ENCODE measurements at places on chromosomes 5 and 9.

- DNase-seq, result no peak
Observed at GRCh38 chr5:92962752-92963151, 618.3 kb downstream of the NR2F1-AS1 start.

DNA sequence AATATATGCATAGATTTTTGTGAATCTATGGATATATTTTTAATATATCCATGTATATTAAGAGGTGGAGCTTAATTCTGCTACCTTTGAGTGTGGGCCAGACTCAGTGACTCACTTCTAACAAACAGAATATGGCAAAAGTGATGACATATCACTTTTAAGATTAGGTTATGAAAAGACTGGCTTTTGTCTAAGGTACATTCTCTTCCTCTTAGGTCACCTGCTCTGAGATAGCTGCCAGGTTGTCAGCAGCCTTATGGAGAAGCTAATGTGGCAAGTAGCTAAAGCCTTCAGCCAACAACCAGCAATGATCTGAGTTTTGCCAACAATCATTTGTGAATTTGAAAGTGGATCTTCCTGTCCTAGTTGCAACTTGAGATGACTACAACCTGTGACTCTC is 83.8 kb downstream of the ANKRD31 start:
- no peak for DNase-seq

DNA sequence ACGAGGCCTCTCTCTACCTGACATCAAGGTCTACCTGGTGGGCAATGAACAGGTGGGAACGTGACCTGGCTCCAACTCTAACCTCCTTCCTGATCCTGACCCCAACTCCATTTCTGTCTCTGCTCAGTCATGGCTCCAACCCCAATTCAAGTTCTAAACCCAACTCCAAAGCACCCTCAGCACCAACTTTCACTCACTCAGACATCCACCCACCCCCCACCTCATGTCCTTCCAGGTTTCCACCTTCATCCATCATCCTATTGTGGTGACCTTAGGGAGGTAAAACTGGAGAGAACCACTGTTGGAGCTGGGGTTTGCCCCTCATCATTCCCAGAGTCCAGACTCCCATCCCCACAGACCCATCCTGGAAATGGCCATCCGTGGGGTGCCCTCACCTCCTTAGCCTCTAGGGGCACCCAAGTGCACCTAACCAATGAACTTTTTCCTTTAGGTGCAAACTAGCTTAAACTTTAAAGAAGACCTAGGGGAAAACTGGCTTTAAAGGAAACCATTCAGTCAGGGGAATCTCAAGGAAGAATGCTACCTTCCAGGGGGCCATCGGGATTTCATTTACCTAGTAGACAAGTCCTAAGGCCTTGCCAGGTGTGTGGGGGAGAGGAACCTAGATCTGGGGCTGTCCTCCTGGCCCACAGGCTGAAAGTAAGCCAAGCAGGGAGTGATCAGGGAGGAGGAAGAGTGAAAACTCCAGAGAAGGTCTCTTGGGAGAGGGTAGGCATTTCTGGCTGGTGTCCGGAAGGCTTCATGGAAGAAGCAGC is 11.3 kb downstream of the RGS14 start:
- no peak for DNase-seq

- DNase-seq, result no peak
Observed at GRCh38 chr5:147162740-147163139, 72.1 kb upstream of the STK32A start.

DNA sequence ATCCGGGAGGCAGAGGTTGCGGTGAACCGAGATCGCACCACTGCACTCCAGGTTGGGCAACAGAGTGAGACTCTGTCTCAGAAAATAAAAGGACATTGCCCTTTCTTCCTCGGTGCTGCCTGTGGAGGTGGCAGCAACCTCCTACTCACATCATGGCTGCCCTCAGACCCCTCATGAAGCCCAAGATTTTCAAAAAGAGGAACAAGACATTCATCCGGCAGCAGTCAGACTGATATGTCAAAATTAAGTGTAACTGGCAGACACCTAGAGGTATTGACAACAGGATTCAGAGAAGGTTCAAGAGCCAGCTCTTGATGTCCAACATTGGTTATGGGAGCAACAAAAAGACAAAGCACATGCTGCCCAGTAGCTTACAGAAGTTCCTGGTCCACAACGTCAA is 12.6 kb upstream of the PAX5 start:
- no peak for DNase-seq

- no peak for DNase-seq
Observed at GRCh38 chr5:14861123-14861765, 10.3 kb downstream of the ANKH start.

GRCh38 chr9:85202596-85202995 is 533.1 kb downstream of the NTRK2 start:
- no peak for DNase-seq

DNA sequence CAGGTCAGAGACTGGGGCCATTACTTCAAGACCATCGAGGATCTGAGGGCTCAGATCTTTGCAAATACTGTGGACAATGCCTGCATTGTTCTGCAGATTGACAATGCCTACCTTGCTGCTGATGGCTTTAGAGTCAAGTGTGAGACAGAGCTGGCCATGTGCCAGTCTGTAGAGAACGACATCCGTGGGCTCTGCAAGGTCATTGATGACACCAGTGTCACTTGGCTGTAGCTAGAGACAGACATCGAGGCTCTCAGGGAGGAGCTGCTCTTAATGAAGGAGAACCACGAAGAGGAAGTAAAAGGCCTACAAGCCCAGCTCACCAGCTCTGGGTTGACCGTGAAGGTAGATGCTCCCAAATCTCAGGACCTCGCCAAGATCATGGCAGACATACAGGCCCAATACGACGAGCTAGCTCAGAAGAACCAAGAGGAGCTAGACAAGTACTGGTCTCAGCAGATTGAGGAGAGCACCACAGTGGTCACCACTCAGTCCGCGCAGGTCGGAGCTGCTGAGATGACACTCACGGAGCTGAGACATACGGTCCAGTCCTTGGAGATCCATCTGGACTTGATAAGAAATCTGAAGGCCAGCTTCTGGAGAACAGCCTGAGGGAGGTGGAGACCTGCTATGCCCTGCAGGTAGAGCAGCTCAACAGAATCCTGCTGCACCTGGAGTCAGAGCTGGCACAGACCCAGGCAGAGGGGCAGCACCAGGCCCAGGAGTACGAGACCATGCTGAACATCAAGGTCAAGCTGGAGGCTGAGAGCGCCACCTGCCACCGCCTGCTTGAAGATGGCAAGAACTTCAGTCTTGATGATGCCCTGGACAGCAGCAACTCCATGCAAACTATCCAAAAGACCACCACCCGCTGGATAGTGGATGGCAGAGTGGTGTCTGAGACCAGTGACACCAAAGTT is 9.3 kb downstream of the NIPBL start:
- DNase-seq, result no peak

GRCh38 chr9:2765250-2765880 is 48.1 kb downstream of the KCNV2 start:
- no peak for DNase-seq

DNA sequence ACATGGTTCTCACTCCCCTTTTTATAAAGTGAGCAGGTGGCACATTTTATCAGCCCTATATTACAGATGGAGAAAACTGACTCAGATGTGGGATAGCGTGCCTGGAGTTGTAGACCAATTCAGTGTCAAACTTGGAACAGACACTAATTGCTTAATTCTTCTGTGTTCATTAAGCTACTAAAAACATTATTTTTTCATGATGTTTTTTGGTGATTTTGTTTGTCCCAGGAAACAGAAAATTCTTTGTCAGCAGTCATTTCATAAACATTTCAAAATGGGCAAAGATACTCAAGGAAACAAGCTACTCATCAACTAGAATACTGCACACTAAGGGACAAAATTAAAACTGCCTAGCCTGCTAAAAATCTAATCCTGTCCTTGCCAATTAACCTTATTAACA is 2.2 kb downstream of the ABHD17B start:
- no peak for DNase-seq

GRCh38 chr5:142323480-142324135 is 1.2 kb downstream of the SPRY4 start:
- DNase-seq, result no peak

- DNase-seq, result no peak
Observed at GRCh38 chr5:36691226-36691625, 84.8 kb downstream of the SLC1A3 start.

DNA sequence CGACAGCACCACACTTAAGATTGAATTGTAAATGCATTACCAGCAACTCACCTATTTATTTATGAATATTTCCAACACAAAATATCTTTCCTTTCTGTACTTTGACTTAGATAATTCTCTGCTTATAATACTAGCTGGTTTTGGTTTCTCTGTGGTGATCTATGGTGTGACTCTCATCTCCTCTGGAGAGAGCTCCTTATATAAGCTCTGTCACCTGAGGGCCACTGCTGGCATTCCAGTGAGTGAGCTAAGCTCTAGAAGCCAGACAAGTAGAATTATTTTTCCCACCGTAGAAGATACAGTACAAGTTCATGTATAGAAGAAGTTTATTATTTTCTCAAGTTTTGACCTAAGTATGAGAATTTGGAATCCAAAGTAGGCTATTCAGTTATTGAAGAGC is 111.5 kb downstream of the CDC42SE2 start:
- no peak for DNase-seq

- no peak for DNase-seq
Observed at GRCh38 chr5:105978011-105978410, 1692.7 kb downstream of the EFNA5 start.

DNA sequence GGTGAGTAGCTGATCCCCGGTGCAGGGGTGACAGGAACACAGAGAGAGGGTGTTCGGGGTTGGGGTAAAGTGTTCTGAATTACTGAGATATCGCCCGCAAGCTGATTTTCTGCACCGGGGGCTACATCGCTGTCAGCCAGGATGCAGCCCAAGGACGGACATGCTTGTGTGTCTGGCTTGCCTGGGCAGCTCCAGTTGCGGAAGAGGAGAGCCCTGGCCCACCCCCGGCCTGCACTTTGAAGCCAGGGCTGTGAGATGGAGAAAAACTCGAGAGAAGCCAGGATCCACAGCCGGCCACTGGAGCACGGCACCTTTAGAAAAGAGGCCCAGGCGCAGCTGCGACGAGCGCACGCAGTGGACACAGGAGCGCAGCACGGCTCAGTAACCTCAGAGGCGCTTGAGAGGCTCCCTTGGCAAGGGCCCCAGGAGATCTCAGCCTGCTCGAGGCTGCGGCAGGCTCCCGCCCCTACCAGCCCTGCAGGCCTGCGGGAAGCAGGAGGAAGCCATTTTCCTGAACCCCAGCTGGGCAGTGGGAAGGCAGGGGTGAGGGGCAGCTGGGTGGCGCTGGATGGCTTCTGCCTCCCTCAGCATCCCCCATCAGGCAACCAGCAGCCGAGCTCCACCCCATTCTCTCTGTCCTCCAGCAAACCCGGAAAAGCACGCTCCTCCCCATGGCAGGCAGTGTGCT is 59.2 kb downstream of the C9orf50 start:
- DNase-seq, result no peak

DNA sequence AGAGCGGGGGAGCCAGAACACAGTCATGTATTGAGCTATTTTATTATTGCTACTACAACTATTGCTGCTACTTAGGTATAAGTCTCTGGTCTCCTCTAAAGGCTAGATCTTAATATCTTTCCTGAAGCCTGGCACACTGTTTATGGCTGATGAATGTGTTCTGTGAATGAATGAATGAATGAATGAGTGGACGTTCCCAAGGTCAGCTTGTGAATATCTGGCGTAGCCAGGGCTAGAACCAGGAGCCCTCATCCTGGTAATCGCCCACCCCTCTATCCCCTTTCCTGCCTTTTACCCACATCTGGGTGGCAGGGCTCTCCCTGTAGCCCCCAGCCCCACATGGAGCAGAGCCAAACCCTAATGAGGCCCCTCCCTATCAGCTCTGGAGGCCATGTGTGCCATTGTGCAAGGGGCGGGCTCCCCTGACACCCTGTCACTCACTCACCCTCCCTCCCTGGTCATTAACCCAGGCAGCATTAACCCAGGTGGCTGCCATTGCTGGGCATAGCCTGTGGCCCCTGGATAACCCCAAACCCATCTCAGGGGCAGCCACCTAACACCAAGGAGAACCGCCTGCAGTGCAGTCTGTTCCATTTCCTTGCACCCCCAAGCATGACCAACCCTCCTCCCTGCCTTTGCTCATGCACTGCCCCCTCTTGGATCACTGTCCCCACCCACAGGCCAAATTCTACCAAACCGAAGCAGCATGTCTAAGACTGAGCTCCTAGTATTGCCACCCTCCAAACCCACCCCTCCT is 2.0 kb upstream of the AKNA start:
- DNase-seq, result no peak

DNA sequence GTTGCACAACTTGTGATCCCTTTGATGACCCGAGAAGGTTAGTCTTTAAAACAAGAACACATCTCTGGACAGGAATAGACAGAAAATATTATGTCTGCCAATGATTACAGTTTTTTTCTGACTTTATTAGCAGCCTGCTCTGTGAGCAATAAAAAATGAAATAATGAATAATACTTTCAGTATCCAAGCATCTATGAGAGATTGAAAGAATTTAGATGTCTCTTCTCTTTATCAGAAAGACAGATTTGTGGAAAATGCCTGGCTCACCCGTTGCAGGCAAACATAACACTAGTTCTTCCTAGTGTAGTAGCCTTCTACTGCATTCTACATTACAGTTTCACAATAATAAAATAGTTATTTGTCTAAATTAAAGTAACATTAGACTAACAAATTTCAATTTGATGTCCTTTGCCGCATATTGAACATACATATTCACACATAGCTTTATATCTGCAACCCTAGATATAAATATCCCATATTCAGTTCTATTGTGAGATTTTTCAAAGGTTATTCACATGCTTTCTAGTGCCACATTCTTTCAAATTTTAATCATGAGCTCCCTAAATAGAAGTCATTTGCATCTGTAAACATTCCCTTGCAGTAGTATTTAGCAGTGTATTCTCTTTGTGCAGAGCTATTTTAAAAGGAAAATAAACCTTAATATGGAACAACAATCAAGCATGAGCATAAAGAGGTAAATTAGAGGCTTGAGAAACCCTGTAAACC is 267.3 kb downstream of the EFNA5 start:
- DNase-seq, result no peak

DNA sequence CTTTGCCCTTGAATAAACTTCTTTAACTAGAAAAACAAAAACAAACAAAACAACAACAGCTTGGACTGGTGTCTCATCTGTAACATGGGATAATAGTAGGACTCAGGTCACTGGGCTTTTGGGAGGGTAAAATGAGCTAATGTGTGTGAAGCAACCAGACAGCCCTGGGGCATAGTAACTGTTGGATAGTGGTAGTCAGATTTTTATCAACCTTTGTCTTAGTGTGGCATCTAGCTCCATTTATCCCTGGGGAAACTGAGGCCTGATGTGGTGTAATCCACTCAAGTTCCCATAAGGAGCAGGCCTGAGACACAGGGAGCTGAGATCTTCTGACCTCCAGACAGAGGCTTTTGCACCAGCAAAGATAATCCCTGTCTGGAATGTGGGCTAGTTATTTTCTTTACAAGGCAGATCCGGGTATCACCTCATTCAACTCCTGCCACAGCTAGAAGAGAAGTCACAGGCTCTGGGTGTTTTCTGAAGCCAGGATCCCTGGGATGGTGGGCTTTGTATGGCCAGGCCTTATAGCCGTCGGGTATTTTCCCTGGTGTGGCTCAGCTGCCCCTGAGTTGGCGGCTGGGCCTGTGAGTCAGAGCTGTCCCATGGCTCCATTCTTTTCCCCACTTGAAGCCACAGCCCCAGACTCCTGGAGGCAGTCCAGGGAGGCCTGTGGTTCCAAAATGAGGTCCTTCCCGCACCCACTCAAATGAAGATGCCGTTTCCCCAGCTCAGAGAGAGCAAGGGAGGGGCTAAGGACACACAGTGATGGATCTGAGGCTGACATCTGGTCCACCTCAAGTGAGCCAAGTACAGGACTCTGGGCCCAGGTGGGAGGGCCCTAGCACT is 26.1 kb upstream of the CSF1R start:
- peak; percentile 83 for DNase-seq
